ENCODE measurements at places on chromosomes 2 and 18.

- no peak for DNase-seq
Measured at GRCh38 chr2:58636872-58637271, 395.7 kb upstream of the FANCL start.

GRCh38 chr2:1582891-1583341 is 161.4 kb downstream of the PXDN start:
- no peak for DNase-seq

DNA sequence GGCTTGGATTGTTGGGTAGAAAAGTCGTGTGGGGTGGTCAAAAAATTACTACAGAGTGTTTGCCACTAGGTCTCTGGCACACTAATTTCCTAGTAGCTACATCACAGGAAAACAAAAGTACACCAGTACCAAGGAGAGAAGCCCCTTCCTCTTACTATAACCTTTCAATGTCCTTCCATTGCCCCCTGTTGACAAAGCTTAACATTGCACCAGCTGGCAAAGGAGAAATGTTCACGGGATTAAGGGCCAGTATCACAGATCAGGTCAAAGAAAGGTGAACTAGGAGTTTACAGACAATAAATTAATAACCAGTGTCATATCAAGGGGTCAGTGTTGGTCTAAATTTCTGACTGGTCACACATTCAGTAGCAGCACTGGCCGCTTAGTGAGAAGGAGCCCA is 1139.6 kb upstream of the FAM98A start:
- DNase-seq = no peak

GRCh38 chr2:100767224-100767653 is 52.7 kb upstream of the NPAS2 start:
- DNase-seq = no peak

DNA sequence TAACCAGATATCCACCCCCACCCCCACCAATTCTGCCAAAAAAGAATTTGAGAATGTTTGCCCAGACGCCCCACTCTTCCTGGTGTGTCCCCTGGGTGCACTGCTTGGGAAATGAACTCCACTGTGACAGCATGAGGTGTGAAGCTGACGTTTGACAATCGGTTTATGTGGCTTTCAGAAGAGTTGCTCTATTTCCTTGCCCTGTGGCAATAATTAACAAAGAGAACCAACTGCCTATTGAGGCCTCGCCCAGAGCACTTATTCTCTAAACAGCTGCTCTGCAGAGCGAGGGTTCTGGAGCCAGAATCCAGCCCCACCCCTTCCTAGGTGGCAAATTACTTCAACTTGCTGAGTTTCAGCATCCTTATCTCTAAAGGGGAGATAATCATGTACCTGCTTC is 115.8 kb upstream of the SIX3 start:
- no peak for DNase-seq

DNA sequence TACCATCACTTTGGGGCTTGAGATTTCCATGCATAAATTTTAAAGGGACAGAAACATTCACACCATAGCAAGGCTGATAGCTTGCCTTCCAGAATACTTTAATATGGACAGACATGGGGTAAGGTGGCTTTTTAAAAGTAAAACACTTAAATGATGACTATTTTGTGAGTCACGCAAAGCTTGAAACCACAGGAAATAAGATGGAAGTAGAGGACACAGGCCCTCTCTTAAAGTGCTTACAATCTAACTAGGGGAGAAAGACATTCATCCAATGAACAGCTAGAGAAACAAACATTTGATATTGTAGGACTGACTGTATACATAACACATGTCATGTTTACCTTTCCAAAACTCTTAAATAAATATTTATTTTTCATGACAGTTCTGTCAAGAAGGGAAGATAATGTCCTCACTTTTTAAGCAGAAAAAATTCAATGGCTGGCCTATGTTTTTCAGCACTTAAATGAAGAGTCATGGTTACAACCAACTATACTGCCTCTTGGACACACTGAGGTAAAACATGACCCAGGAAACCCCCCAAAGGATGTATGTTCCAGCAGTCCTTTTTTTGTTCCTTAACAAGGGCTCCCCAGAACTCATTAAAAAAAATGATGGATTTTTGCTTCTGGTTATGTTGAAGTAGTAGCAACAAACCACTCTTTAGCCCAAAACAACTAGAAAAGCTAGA is 120.0 kb upstream of the RBMS1 start:
- DNase-seq = peak; percentile 49

DNA sequence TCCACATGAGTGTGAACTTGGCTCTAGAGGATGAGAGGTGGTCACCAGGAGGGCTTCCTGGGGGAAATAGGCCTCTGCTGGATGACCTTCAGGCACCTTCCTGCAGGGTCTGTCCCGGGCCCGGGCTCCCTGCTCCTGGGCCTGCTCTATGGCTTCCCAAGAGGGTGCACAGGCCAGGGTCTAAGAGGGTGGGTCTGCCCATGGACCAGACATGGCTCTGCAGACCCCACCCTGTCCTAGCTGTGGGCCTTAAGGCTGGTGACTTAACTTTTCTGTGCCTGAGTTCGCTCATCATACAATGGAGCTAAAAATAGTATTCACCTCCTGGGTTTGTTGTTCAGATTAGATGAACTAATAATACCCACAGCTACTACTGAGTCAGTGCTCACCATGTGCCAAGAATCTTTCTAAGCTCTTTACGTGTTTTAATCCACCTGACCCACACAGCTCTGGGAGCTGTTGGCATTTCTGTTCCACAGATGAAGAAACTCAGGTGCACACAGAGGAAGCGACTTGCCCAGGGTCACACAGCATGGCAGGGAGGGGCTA is 14.4 kb downstream of the INHBB start:
- DNase-seq = peak; percentile 37

GRCh38 chr2:232085826-232086425 is 124.4 kb downstream of the DIS3L2 start:
- no peak for DNase-seq

DNA sequence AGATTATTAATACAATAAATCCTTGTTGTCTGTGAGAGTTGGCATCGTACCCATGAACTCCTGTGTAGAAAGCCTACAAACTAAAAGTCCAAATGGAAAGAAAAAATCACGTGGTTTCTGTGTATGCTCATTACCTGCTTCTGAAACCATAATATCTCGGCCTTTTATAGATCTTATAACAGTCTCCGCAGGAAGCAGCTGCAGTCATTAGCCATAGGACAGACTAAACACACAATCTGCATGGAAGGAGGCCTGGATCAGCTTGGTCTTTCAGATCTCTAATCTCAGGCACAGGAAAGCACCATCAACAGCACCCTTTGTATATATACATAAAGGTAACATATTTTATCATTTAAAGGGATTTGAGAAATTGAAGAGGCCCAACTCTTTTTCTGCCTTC is 508.9 kb upstream of the TCF4 start:
- no peak for DNase-seq

DNA sequence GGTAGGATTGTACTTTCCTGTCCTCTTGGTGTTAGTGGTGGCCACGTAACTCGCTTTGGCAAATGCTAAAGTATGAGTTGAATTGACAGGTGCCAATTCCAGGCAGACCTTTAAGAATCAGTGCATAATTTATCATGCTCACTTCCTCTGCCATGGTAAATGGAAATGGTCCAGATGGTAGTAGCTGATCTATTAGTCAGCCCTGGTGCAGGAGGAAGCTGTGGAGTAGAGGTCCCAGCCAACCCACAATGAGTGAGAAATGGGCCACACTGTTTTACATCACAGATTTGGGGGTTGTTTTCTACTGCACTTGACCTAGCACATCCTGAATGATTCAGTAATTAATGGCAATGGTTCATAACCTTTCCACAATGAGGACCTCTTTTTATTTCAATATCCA is 104.4 kb downstream of the RGPD3 start:
- no peak for DNase-seq

GRCh38 chr18:46624127-46624526 is 32.9 kb downstream of the LOXHD1 start:
- no peak for DNase-seq

DNA sequence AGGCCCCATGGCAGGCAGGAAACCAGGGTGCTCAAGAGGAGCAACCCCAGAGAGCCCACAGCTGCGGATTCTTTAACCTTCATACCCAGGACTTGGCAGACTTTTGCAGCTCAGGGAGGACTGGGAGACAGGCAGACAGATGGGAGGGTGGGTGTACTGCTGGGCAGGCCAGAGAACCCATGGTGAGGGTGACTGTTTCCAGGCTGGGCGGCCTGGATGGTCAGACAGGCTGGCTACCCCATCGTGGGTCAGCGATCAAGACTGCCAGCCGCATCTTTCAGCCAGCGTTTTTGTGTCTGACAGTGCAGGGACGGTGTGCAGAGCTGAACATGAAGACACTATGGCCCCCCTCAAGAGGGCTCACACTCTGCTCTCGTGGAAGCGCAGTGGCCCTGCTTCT is 82.2 kb downstream of the MARCO start:
- DNase-seq = no peak

- no peak for DNase-seq
Measured at GRCh38 chr2:171531836-171532450, 9.7 kb downstream of the CYBRD1 start.

- DNase-seq = no peak
Measured at GRCh38 chr2:239360421-239361310, 40.2 kb downstream of the HDAC4 start.

- no peak for DNase-seq
Measured at GRCh38 chr2:226693521-226693920, 106.1 kb downstream of the IRS1 start.

DNA sequence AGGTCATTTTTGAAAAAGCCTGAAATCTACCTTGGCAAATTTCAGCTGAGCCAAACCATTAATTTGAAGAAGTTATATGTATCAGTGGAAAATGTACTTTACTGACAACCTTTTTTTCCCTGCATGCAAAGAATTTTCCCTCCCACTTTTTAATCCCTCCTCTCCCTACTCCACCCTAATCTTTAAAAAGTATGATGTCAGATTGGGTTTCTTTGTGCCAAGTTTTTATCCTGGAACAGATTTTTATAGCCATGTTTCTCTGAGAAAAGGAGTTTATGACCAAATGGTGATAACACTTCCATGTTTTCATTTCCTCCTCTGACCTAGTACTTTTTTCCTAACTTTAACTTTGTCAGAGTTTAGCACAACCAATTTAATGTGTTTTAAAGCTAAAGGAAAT is 250.3 kb upstream of the FOSL2 start:
- DNase-seq = no peak

DNA sequence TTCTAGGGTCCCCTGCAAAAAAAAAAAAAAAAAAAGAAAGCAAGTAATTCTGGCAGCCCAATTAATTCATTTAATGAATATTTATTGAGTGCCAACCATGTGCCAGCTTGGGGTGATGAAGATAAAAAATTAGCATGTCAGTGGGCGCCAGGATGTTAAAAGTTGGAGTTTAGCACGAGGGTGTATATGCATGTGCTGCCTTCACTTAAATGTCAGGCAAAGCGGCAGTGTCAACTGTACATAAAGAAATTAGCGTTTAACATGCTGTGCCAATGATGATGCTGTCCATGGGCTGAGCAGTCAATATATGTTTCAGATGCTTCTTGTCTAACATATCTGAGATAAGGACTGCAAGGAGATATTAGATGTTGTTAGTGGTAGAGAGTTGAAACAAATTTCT is 49.5 kb downstream of the ASAP2 start:
- DNase-seq = no peak

DNA sequence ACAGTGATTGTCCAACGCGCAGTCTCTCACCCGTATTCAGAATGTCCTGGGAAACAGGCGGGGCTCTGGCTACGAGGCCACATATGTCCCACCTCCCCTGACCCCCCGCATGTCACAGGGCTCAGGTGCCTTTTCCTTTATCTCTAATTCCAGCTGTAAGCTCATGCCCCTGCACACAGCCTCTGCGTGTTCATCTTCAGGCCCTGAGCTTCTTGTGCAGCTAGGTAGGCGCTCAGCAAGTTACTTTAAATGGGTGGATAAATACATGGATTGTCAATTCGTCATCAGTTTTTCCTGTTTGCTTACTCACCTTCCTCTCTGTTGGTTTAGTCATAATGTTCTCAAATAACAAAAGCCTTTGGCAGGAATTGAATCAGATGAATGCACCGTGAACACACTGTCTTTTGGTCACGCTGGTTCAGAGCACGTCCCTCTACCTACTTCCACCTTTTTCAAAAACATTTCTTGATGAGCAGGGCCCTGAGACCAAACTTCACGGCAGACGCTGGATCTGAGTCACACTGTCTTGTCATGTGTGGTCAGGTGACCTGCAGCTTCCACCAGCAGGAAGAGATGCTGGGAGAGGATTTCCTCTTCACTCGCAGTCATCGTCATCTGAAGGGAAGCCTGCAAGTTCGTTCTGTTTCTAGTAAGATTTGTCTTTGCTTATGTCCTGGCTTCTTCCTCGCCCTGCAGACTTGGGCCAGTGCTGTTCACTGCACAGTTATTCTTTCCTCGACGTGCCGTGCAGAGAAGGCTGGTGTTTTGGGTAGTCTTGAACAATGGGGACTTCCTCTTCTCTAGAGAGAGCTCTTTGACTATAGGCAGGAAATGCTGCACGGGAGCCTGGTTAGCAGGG is 138.1 kb downstream of the PTGR3 start:
- peak; percentile 72 for DNase-seq

DNA sequence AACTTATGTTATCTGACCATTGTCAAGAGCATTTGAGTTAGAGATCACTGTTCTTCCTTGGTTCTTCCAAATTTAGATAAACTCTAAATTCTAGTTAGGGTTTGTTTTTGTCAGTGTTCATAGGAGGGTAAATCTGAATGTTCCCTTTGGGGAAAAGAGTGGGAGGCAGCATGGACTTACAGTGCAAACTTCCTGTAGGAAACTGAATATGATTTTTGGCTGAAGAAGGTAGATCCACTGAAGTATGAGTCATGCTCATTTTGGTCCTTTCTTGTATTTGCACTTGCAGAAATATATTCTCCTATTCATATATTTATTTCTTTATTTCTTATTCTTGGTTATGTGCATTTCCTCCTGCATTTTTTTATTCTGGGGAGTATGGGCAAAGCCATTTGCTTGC is 27.3 kb downstream of the CCDC85A start:
- no peak for DNase-seq

- DNase-seq = no peak
Measured at GRCh38 chr18:32509111-32509510, 38.4 kb upstream of the GAREM1 start.

- DNase-seq = no peak
Measured at GRCh38 chr2:133063775-133064174, 393.8 kb upstream of the LYPD1 start.

DNA sequence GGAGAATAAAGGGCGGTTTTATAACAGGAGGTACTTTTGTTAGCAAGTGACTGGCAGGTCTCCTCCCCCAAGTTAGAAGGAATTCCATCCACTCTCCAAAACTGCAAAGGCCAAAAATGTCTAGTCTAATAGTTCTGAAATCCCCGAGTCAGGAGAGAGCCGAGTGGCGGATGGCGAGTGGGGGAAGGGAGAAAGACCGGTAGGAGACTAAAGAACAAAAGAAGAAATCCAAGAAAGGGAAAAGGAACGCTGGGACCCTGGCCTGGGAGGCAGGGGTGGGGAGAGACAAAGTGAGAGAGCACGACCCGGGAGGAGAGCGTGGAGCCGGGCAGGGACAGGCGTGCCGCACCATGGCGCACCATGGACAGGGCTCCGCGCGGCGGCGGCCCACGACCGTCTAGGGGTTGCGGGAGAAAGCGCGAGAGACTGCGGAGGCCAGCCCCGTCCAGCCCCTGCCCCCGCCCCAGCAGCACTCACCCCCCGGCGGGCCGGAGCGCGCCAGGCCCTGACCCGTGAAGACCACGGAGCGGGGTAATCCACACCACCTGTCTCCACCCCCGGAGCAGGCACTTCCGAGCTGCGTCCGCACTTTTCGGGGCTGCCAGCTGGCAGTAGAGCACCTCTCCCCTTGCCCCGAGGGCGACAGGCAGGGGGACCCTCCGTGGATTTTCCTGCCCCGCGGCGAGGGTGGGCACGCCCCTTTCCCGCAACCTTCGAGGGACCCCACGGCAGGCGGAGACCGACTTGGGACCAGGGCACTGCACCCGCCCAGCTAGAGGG is 1.6 kb downstream of the CDH2 start:
- no peak for DNase-seq

- no peak for DNase-seq
Measured at GRCh38 chr2:1824202-1824905, 80.0 kb upstream of the PXDN start.

Measured in non-pigmented ciliary epithelial cell (primary cell).